ENCODE measurements at places on chromosomes 6 and 20. TPM values are rescaled to one million over a fixed set of nuclear protein-coding genes. Genes with fewer than 3 reads are reported as not detected.

DNA sequence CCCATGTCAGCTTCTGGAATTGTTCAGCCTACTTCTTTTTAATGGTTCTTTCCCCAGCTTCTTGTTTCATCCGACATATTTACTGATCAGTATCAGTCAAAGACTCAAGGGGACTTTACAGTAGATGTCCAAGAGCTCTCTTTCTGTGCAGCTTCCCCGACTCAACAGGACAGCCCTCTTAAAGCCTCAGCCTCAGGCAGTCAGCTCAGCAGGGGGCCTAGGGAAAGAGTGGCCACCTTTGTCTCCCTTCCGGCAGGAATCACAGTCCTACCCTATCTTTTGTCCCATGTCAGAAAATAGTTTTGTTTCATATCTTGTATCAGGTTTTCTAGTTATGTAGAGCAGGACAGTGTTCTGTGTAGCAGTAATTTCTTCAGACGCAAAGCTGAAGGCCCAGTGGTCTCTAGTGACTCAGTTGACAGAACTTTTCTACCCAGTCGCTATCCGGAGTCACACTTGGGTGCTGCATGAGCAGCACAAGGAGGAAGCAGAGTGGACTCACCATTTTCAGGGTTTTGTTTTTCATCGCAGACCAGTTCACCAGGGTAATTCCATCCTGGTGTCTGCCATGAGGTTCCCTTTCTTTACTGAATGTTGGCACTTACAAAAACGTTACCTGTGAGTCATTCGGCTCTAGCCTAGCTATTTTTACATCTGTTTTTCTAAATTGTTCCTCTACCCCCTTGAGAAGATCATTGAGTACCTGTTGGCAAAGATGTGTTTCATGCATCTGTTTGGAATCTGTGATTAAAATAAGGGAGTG is 47.7 kb downstream of the SPATA2 start:
- peaks cover 6% of the 10 kb centered on the region for H3K4me1 ChIP-seq
- no peak overlapping the region for H3K4me3 ChIP-seq
- H3K27ac ChIP-seq = no peak overlapping the region
- no peaks in the 10 kb centered on the region for H3K27me3 ChIP-seq

GPSM3 gene
- 42.6 TPM for total RNA-seq

- peaks cover 6% of the 10 kb centered on the region for H3K27me3 ChIP-seq
- no peak overlapping the region for H3K27ac ChIP-seq
- H3K36me3 ChIP-seq = no peaks in the 10 kb centered on the region
- H3K4me1 ChIP-seq = peaks cover 10% of the 10 kb centered on the region
- H3K4me3 ChIP-seq = no peak overlapping the region
Measured at GRCh38 chr6:42320762-42321161, 103.1 kb upstream of the MRPS10 start.

DNA sequence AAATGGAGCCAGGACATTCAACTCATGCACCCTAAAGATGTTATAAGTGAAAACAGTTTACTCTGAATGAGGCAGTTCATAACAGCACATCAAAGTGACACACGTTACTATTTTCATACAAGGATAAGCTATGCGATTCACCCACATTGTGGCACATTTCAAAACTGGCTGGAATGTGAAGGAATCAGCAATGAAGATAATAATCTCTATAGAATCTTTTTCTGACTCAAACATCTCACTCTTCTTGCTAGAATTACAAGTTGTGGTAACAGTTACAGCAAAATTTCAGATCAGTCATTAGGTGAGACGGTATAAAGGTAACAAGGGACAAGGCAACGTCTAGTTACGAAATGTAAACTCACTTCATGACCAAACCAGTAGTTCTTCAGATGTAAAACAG is 17.5 kb downstream of the TMEM244 start:
- H3K27me3 ChIP-seq = no peaks in the 10 kb centered on the region
- no peak for DNase-seq
- H3K4me3 ChIP-seq = no peak overlapping the region
- H3K4me1 ChIP-seq = peaks cover 11% of the 10 kb centered on the region

HLA-DRB5 gene
- not detected for total RNA-seq

PBOV1 gene
- not detected for total RNA-seq

TRPC4AP gene
- total RNA-seq = 52.4 TPM

DNA sequence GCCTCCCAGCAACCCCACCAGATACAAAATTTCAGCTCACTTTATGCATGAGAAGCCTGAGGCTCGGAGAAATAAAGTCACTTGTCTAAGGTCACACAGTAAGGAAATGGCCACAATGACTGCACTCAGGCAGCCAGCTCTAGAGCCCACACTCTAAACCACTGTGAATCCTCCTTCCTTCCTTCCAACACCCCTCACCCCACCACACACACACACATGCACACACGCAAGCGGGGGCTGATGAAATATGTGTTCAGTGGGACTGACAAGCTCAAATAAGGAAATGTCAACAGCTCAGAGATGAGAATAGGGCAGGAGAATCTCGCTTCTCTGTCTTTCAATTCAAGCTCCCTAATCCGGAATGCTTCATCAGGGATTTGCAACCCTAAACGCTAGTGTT is 6.0 kb upstream of the BPIFA1 start:
- H3K27ac ChIP-seq = no peak overlapping the region
- H3K4me1 ChIP-seq = no peaks in the 10 kb centered on the region
- H3K36me3 ChIP-seq = no peaks in the 10 kb centered on the region
- DNase-seq = no peak
- peaks cover 5% of the 10 kb centered on the region for H3K27me3 ChIP-seq

DNA sequence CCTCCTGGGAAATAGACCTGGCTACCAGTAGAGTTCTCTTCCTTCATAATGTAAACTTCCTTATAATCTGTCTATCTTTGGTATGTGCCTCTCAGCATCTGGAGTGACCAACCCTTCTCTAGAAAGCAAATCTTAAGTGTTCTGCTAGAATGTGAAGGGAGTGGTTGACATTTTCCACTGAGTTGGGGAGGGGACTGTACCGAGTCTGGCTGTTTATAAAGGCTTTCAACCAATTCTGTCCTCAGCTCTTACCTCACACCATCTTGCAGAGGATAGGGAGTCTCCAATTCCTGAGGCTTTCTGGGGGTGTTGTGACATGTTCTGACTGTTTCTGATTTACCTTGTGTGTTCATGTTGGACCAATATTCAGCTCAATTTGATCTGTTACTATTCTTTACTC is 39.6 kb downstream of the FAM217A start:
- no peak overlapping the region for H3K4me3 ChIP-seq
- H3K4me1 ChIP-seq = no peaks in the 10 kb centered on the region
- H3K36me3 ChIP-seq = peaks cover 92% of the 10 kb centered on the region
- H3K27me3 ChIP-seq = no peaks in the 10 kb centered on the region
- H3K27ac ChIP-seq = no peak overlapping the region

DNA sequence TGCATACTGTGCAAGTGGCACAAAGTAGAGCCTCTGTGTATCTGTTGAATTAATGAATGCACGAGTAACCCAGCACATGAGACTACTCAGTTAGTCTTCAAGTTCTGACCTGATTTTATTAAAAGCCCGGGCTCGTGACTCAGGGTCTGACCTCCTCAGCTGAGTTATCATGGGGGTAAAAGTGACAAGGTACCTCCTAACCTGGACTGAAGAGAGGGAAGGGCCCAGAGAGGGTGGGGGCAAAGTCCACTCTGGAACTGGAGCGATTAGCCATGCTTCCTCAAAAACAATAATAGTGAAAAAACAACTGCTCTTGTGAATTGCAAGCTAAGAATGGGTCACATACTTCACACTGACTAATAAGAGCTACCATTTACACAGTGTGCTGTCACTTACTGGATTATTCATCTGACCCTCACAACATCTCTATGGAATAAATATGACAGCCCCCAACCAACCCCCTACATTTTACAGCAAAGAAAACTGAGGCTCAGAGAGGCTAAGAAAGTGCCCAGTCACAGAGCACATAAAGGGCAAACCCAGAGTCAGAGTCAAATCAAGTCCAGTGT is 26.7 kb downstream of the TRERF1 start:
- H3K4me3 ChIP-seq = no peak overlapping the region
- H3K27ac ChIP-seq = no peak overlapping the region
- DNase-seq = no peak

DNA sequence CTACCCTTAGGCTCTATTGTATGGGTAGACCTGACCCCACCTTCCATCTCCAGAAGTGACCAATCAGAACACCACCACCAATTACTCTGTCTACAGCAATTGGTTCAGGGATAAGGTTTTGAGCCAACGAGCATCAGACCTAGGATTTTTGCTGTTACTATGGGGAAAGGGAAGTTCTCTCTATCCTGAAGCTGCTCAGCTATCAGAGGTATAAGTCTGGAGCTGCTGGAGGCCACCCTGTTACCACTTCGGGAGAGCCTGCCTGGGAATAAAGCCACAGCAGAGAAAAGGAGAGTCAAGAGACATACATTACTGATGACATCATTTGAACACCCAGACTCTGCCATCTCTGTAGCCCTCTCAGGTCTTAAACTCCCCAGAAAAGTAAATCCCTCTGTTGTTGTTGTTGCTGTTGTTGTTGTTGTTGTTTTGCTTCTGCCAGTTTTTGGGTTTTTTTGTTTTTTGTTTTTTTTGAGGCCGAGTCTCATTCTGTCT is 94.5 kb downstream of the PREX1 start:
- no peak overlapping the region for H3K4me3 ChIP-seq
- H3K27ac ChIP-seq = no peak overlapping the region
- H3K27me3 ChIP-seq = no peaks in the 10 kb centered on the region
- H3K36me3 ChIP-seq = peaks cover 7% of the 10 kb centered on the region

GRCh38 chr6:116969211-116969863 is 92.3 kb downstream of the RFX6 start:
- H3K27ac ChIP-seq = no peak overlapping the region
- peak; percentile 19 for DNase-seq
- no peaks in the 10 kb centered on the region for H3K36me3 ChIP-seq

- no peak overlapping the region for H3K4me3 ChIP-seq
- no peaks in the 10 kb centered on the region for H3K36me3 ChIP-seq
- H3K27me3 ChIP-seq = no peaks in the 10 kb centered on the region
- DNase-seq = no peak
Measured at GRCh38 chr20:6708010-6708409, 59.5 kb upstream of the BMP2 start.

DNA sequence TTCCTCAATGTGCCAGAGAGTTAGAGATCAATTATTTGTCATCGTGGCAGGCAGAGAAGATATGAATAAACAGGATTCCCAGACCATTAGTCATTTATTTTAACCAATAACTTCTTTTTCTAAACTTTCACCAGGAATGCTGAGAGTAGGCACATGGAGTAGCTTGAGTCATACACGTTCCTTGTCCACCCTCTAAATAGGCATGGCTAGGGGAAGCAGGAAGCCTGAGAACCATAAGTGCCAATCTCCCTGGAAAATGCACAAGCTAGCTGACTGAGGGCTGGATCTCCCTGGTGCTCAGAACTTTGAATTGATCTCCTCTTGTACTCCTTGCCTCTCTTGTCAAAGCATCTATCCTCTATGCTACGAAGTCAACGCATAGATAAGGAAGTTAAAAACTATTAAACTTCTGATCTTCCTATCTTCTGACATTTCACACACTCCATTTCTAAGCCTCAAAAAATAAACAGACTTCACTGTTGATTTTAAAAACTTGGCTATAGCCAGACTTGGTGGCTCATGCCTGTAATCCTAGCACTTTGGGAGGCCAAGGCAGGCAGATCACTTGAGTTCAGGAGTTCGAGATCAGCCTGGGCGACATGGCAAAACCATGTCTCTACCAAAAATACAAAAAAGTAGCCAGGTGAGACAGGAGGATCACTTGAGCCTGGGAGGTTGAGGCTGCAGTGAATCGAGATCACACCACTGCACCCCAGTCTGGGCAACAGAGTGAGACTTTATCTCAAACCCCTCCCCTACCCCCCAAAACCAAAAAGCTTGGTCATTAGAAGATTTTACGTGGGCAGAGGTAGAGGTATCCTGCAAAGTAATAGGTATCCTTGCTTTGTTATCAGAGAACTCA is 11.8 kb downstream of the ADTRP start:
- no peaks in the 10 kb centered on the region for H3K36me3 ChIP-seq
- H3K4me3 ChIP-seq = no peak overlapping the region
- no peak for DNase-seq

- peaks cover 19% of the 10 kb centered on the region for H3K4me1 ChIP-seq
- H3K4me3 ChIP-seq = peak overlapping the region; percentile 74
- H3K27ac ChIP-seq = peak overlapping the region; percentile 98
- no peaks in the 10 kb centered on the region for H3K36me3 ChIP-seq
- no peaks in the 10 kb centered on the region for H3K27me3 ChIP-seq
Measured at GRCh38 chr6:157020398-157020797, 243.2 kb downstream of the ARID1B start.

WFDC2 gene
- total RNA-seq = not detected

- H3K27ac ChIP-seq = no peak overlapping the region
- no peaks in the 10 kb centered on the region for H3K27me3 ChIP-seq
- no peak for DNase-seq
- H3K4me1 ChIP-seq = no peaks in the 10 kb centered on the region
- no peaks in the 10 kb centered on the region for H3K36me3 ChIP-seq
Measured at GRCh38 chr6:66772800-66773199, 1065.8 kb upstream of the EYS start.

GRCh38 chr6:104003803-104004516 is 855.8 kb downstream of the HACE1 start:
- no peaks in the 10 kb centered on the region for H3K27me3 ChIP-seq
- no peak overlapping the region for H3K27ac ChIP-seq
- no peaks in the 10 kb centered on the region for H3K4me1 ChIP-seq
- no peak overlapping the region for H3K4me3 ChIP-seq
- no peak for DNase-seq

DNA sequence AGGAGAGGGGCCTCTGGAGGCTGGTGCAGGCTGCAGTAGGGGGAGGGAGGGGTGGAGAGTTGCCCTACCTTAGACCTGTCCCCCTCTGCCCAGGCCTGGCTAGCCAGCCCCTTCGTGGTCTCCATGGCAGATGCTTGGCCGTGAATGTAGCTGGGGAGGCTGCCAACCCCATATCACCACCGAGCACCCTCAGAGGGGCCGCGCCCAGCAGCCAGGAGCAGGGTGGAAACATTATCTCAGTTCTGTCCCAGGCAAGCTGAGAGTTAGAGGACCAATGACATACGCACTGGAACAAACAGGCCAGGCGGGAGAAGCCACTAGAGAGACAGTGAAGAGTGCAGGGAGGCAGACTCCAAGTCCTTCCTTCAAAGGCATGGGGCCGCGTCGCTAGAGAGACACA is 66.5 kb downstream of the LRFN2 start:
- H3K4me1 ChIP-seq = no peaks in the 10 kb centered on the region
- no peaks in the 10 kb centered on the region for H3K27me3 ChIP-seq
- DNase-seq = no peak
- no peak overlapping the region for H3K27ac ChIP-seq
- H3K36me3 ChIP-seq = no peaks in the 10 kb centered on the region
- no peak overlapping the region for H3K4me3 ChIP-seq

PCK1 gene
- 0.73 TPM for total RNA-seq

GRCh38 chr6:53494076-53494475 is 50.8 kb downstream of the GCLC start:
- H3K4me3 ChIP-seq = no peak overlapping the region
- DNase-seq = no peak
- no peaks in the 10 kb centered on the region for H3K36me3 ChIP-seq
- 0 out of 2 replicates have a peak, but pooled peaks cover 3% of the 10 kb centered on the region for H3K4me1 ChIP-seq
- H3K27ac ChIP-seq = no peak overlapping the region

DNA sequence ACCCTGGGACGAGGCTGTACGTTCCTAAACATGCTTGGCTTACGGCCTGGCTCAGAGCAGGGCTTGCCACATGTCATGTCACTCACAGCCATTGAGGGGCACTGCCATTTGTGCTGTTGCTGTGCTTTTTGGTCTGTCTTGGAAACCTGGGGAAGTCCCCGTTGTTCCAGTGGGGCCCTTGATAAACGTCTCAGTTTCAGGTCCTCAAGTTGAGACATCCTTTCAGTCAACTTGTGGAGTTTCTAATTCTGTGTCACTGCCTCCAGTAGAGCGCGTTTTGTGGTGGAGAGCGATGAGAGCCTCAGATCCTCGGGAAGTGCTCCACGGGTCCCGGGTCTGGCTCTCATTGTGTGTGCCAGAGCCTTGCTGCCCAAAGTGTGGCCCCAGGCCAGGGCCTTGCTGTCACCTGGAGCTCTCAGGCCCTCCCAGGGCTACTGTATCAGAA is 43.0 kb upstream of the CCR6 start:
- H3K4me3 ChIP-seq = no peak overlapping the region
- no peak for DNase-seq
- no peak overlapping the region for H3K27ac ChIP-seq
- H3K36me3 ChIP-seq = no peaks in the 10 kb centered on the region
- H3K4me1 ChIP-seq = no peaks in the 10 kb centered on the region
